Stimulated activated CD4-positive, alpha-beta T cell treated with anti-CD3 and anti-CD28 coated beads, Interleukin-12 subunit alpha, Interleukin-12 subunit beta, amount 100 ng/mL, for 24 hours (primary cell): ENCODE measurements at places on chromosomes 13 and 19.

DNA sequence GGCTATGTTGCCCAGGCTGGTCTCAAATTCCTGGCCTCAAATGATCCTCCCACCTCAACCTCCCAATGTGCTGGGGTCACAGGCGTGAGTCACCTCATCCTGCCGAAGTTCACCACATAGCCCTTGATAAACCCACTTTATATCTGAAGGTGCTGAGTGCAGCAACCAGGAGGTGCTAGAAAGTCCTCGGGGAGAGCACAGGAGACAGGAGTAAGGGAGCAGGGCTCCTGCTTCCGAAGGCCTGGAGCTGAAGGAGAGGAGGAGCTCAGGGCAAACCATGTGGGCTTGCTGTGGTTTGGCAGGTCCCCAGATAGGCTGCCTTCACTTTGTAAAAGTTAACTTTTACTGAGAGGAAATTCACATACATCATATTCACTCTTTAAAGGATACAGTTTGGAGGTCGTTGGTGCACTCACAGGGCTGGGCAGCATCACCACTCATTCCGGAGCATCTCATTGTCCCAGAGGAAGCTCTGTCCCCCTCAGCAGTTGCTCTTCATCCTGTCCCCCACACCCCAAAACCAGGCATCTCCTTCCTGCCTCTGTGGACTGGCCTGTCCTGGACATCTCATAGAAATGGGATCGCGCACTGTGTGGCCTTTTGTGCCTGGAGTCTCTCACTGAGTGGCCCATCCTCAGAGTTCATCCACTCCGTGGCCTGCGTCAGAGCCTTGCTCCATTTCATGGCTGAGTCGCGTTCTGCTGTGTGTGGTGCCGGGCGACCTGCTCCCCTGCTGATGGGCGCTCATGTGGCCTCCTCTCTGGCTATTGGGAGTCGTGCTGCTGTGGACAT, 49.5 kb downstream of the KDM4B start:
- no peak for DNase-seq

DNA sequence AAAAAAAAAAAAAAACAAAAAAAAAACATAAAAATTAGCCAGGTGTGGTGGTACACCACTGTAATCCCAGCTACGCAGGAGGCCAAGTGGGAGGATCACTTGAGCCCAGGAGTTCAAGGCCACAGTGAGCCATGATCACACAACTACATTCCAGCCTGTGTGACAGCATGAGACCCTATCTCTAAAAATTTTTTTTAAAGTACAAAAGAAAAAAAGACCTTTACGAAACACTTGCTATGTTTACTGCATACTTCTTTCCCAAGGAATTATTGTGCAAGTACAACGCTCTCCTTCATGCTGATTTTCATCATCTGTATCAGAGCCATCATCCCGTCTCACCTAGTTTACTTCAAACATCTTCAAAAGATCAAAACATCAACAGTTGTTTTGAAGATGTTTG, 28.6 kb upstream of the ZNF780A start:
- DNase-seq = no peak

DNA sequence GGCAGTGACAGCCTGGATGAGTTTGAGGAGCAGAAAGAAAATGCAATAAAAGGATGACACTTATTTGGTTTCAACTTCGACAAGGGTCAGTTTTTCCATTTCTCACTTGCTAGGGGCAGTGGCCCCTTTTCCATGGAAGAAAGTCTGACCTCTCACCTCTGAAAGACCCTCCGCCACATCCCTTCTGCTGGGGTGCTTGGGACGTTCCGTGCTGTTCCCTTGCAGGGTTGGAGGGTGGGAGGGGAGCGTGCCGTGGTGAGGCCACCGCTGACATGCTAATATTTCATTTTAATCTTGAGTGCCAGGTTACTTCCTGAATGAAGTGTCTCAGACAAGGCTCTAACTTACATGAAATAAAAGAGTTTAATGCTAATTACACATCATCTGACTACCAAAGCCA, 5.2 kb upstream of the ZNF536 start:
- no peak for DNase-seq

- DNase-seq = no peak
Measured at GRCh38 chr13:71602344-71602743, 264.7 kb downstream of the DACH1 start.

- no peak for DNase-seq
Measured at GRCh38 chr19:2507109-2507508, 31.2 kb downstream of the GADD45B start.

DNA sequence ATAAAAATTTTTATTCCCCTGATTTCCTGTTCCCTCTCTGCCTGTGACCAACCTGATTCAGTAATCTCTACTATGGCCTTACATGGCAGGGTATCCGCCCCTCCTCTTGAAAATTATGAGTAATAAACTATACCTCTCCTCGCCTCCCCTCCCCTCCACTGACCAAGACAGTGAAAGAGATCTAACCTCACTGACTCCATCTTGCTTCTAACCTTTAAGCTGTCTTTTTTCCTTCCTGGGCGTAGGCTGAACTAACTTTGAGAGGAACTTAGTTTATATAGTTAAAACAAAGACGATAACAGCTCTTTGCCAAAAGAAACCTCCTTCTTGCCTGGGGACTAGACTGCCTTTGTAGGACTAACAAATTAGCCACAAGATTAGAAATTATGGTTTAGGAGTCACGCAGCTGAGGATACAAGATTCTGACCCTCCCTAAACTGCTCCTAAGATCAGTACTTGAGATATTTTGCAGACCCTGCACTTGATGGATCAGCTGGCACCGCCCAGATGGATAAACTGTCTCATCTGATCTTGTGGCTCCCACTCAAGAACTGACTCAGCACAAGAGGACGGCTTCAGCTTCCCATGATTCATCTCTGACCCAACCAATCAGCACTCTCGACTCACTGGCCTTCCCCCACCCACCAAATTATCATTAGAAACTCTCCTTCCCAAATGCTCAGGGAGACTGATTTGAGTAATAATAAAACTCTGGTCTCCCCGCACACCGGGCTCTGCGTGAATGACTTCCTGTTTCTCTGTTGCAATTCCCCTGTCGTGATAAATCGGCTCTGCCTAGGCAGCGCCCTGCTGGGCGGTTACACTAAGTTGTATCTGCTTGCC, 187.1 kb downstream of the TDRD3 start:
- no peak for DNase-seq

DNA sequence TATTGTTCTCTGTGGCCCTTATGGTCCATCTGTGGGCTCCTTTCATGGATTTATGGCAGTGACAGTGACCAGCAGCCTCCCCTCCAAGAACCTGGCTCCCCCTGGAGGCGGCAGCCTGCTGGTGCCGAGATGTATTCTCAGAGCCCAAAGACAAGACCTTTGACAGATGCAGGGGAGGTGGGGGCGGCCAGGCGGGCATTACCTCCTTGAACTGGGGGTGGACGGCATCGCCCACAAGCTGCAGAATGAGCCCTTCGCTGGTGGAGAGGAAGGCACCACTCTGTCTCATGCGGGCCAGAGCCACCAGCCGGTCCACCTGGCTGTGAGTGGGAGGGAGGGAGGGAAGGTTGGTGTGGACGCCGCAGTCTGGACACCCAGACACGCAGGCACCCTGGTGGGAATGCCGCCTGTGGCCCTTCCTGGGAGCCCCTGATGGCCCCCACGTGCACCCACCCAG, 6.6 kb downstream of the ISOC2 start:
- no peak for DNase-seq

- DNase-seq = no peak
Measured at GRCh38 chr13:110915874-110916206, 971 bp upstream of the ANKRD10 start.

GRCh38 chr13:60348097-60348496, 48.9 kb upstream of the TDRD3 start:
- no peak for DNase-seq

DNA sequence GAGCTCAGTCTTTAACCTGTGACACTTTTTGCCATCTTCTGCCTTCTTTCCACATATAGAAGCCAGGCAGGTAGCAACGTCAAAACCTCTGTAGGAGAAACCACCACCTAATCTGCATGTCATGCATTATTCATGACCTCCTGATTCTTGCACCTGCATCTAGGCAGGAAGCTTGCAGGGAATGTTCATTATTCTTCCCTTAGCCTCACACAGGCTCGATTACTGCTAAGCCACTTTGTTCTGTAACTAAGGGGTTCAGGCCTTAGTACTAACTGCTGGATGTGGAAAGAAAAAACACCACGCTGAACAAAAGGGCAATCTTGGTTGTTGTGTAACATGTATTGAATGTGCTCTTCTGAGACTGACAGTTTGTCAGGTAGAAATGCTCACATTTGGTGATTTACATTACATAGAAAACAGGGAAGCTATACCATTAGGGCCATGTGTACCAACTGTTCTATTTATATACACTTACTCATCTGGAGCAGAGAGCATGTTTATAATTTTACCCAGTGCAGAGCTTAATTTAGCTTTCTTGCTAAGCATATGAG, 366.9 kb downstream of the KLF12 start:
- no peak for DNase-seq

GRCh38 chr19:39277598-39277997, 9.4 kb downstream of the IFNL2 start:
- no peak for DNase-seq

- no peak for DNase-seq
Measured at GRCh38 chr19:15576526-15577156, 38.4 kb upstream of the CYP4F8 start.

GRCh38 chr13:35530581-35530980, 54.1 kb upstream of the MAB21L1 start:
- DNase-seq = no peak

DNA sequence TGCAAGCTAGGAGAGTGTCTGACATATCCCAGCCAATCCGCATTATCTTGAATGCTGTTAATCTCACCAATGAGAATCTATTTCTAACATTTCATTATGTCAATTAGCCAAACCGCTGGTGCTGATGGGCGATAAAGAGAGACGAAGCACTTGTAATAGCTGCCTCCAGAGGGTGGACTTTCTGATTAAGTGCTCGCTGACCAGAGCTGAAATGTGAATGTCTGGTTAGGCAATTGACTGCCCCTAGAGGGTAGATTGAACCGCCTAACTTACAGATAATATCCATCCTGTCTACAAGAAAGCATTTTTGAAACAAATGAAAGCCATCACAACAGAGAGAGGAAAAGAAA, 552 bp upstream of the GRWD1 start:
- no peak for DNase-seq

GRCh38 chr13:31765138-31765785, 25.9 kb downstream of the RXFP2 start:
- no peak for DNase-seq

DNA sequence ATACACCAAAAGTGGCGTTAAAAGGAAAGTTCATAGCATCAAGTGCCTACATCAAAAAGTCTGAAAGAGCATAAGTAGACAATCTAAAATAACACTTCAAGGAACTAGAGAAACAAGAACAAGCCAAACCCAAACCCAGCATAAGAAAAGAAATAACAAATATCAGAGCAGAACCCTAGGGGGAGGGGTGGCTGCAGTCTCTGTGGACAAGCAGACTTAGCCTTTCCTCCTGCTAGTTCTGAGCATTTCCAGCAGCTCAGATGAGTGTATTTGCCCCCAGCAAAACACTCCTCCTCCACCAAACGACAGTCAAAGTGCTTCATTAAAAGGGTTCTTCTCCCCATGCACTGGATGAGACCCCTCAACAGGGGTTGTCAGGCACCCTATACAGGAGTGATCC, 7.1 kb upstream of the ZNF90 start:
- DNase-seq = no peak
